ENCODE measurements at places on chromosomes 1 and 21.

GRCh38 chr1:91120936-91121335 is 99.1 kb upstream of the ZNF644 start:
- no peak for DNase-seq

DNA sequence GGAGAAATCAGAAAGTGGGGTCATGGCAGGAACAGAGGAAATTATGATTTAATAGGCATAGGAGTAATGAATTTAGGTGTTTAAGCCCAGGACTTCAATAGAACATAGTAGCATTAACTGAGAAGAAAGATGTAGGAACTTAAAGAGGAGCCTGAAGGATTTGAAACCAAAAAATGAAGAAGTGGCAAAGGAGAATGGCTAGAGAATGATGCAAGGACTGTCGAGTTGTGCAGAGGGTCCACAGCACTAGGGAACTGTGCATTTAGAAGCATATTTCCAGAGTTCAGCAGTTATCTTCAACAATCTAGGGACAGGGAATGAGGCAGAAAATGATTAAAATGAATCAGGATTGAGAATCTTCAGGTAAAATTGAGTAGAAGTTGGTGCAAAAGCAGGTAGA is 328.1 kb upstream of the LYPLAL1 start:
- no peak for DNase-seq

DNA sequence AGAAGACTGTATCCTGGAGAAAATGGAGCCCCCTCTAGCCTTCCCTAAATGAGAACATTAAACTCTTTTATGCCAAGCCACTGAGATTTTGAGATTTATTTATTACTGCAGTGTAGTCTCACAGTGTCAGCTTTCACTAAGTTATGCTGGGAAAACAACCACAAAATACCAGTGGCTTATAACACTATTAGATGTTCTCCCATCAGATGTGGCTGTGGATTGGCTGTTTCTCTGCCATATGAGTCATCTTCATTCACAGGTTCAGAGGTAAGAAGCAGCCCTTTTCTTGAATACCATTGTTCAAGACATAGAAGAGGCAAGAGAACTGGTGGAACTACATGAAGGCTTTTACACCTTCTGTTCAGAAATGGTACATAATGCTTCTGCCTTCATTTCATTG is 32.1 kb upstream of the ST6GALNAC5 start:
- no peak for DNase-seq

DNA sequence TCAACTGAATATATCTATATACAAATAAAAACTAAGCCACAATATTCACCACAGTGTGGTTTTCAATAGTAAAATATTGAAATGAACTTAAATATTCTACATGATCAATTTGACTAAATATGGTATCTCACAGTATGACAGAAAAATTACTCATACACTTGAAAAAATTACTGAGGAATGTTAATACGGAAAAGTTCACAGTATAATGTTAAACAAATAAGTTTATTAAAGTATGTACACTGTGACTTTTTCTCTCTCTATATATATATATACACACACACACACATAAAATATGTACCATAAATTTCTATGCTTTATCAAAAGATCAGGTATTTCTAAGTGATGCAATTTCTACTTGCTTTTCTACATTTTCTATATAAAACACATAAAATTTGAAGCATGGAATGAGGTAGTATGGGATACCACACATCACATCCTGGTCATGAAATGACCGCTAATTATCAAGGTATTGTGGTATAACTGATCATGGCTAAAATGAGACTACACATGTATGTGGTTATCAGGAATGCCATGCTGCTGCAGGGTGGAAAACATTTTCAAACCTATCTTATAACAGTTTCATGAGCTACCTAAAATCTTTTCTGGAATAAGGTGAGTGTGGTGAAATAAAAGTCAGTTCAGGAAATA is 102.3 kb downstream of the CDC42BPA start:
- DNase-seq: no peak

DNA sequence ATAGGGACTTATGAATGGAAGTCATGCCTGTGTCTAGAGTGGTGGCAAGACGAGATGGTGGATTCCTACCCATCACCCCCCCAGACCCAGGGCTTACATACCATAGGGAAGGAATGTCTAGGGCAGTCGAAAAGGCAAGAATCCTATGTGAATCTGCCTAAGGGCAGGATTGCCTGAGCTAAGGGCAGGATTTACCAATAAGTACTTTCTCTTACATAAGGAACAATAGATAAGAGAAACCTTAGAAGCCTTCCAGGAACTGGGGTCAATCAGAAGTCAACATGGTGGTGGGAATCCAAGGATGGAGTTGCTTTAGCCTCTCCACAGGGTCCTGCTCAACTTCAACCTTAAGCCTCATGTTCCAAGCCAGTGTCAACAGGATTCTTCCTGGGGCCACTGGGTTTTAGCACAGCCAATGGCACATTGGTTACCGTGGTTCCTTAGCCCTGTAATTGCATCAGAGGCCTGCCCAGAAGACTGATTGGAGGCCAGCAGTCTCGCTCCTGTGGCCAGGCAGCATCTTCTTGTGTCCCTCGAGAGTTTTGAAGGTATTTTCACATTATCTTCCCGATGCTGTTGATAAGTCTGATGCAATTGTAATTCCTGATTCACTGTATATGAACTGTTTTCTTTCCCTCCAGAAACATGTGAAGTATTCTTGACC is 20.7 kb downstream of the BACE2 start:
- no peak for DNase-seq

GRCh38 chr1:176939993-176940392 is 224.5 kb downstream of the ASTN1 start:
- no peak for DNase-seq

- no peak for DNase-seq
Measured at GRCh38 chr1:187654635-187655034, 825.9 kb downstream of the PLA2G4A start.

GRCh38 chr21:31760931-31761330 is 29.0 kb upstream of the SCAF4 start:
- DNase-seq: no peak

GRCh38 chr1:214719207-214719606 is 116.2 kb downstream of the CENPF start:
- DNase-seq: no peak

- no peak for DNase-seq
Measured at GRCh38 chr1:155207806-155208540, at the start of gene THBS3. Gene THBS3, minus strand, starts transcription at chr1:155207897. Its CDS starts 21 bp downstream, at chr1:155207876.

DNA sequence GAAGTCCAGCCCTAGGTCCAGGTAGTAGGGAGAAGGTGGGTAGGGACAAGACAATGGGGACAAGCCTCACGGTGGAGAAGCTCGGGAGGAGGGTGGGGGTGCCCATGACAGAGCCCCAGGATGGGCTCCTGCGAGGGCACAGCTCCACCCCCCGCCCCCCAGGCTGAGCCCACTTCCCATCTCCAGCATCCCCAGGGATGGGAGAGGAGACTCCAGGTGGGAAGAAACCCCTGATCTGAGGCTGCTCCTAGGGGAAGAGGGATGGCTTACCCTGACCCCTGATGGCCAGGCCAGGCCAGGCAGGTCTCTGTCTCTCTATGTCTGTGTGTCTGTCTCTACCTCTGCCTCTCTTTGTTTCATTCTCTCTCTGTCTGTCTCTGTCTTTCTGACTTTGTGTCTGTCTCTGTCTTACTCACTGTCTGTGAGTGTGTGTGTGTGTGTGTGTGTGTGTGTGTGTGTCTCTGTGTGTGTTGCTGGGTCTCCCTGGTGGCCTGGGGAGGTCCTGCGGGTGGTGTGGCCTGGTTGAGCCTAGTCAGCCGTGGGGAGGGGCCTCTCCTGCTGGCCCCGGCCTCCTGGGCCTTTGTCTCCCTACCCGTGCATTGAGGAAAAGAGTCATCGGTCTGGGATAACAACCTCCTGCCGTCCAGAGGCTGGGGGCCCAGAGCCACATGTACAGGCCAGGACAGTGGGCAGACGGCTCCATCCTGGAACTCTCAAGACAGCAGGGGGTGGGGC is 45.7 kb downstream of the WNT9A start:
- DNase-seq: no peak

GRCh38 chr1:168621356-168621755 is 45.0 kb downstream of the XCL1 start:
- no peak for DNase-seq

DNA sequence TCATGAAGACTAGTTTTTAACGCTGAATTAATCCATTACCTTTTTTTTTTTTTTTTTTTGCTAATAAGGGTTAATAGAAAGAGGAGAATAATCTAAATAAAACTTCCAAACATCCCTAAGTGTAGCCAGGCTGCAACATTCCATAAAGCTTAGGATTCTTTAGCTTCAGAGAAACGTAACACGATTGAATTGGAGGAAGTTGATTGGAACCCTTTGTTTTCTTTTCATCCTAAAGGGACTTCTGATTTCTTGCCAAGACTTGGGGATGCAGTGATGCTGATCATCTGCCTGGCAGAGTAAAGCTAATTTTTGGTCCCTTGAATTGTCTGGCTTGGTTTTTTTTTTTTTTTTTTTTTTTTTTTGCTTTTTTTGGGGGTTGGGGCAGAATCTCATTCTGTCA is 142.9 kb downstream of the VPS13D start:
- no peak for DNase-seq

- no peak for DNase-seq
Measured at GRCh38 chr1:149987297-149987595, 23.3 kb downstream of the OTUD7B start.

DNA sequence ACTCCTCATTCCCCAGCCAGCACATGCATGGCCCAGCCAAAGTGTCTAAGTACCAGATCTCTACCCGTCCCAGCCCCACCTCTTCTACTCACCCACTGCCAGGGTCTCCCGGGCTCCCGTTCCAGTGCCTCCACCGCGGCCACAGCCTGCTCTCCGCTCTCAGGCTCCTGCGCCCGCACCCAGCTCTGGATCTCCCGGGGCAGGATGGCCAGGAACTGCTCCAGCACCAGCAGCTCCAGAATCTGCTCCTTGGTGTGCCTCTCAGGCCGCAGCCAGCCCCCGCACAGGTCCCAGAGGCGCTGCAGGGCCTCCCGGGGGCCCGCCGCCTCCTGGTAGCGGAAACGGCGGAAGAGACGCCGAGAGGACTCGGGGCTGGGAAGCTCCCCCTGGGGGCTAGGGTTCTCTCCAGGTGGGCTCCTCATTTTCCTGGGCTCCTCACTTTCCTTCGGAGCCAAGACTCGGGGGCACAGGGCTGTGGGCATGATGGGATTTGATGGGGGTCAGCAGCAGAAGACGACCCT is 2.5 kb downstream of the ZNF496 start:
- DNase-seq: no peak

GRCh38 chr1:211738691-211739301 is 63.4 kb upstream of the NEK2 start:
- peak; percentile 15 for DNase-seq

DNA sequence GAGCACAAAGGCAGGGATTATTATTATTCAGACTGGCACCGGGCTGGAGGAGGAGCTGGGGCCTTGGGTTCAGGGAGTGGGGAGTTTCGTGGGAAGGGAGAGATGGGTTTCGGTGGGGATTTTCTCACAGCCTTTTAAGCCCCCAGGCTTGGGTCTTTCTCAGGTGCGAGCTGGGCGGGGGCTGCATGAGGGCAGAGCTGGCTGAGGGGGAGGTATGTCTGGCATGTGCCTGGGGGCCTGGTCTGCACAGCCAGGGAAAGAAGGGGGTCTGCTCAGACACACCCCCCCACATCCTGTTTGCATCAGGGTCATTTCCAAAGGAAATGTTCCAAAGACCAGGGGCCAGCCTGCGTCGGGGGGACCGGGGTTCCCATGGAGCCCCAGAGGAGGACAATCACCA is 21.6 kb downstream of the GRHL3 start:
- no peak for DNase-seq

DNA sequence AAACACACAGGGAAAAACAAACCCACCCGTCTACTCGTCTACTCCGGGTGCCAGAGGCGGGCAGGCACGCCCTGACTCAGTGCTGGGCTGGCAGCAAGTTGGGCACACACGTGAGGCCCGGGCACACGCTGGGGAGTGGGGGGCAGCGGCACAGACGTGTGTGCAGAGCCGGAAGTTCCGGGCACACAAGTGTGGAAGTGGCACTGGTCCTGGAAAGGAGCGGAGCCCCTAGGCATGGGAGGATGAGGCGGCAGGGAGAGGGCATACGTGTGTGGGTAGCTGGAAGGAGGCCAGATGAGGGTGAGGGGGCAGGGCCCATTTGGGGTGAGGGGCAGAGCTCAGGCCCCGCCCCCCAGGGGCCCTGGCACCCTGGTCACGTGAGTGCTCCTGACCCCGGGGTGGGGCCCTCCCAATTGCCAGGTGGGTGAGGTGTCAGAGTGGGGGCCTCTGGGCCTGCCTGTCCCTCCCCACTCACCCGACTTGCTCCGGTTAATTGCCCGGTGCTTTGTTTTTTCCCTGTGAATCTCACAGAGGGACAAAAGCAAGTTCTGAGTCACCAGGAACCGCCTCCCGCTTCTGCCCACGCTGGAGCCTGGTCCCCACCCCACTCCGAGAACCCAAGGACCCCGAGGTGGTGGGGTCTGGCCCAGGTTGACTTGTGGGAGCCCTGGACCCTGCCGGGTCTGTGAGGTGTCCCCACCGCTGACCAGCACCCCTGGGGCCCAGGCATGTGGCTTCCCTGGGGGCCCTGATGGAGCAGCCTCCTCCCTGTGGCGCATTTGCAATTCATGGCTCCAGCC is 104.8 kb upstream of the CASZ1 start:
- DNase-seq: no peak

DNA sequence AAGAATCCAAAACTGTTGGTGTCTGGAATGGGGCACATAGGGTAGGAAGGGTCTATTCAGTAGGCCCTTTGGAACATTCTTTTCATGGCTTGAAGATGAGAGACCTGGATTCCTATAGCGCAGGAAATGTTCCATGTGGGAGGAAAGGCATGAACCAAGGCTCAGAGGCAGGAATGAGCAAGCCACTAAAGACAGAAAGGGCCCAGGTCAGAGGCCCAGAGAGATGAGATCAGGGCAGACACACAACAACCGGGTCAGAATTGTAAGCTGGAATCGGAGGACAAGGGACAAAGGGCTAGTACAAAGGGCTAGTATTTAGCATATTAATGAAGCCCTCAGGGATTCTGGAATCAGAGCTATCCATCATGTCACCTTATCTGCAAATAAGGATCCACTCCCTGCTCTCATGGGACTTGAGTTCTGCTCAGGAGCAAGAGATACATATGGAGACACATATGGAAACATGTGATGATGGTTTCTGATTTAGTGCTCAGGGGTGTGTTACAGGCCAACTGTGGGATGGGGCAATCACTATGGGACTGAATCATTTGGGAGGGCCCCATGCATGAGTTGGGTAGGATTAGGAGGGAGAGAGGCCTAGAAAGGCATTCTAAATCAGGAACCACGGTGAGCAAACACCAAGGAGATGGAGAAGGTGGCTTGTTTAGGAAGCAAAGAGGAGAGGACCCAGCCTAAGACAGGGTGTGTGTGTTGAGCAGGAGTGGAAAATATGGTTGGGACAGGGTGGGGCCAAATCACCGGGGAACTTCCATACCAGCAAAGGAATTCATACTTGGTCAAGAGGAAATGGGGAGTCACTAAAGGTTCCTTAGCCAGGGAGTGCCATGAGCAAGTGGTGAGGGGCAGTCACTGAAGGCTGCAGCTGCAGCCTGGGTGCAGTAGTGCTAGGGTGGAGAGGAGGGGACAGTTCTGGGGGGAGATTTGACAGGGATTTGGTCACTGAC is 8.6 kb downstream of the NECTIN4 start:
- no peak for DNase-seq

All from stimulated activated CD4-positive, alpha-beta T cell treated with anti-CD3 and anti-CD28 coated beads, Interleukin-12 subunit alpha, Interleukin-12 subunit beta, amount 100 ng/mL, for 4 hours (primary cell).